ENCODE measurements at places on chromosomes 12 and 14. TPM values are rescaled to one million over a fixed set of nuclear protein-coding genes. Genes with fewer than 3 reads are reported as not detected.

GRCh38 chr14:49159081-49159480, 427.1 kb downstream of the RPS29 start:
- no peak for ATAC-seq

Gene NXPH4
- 6.7 TPM for total RNA-seq

DNA sequence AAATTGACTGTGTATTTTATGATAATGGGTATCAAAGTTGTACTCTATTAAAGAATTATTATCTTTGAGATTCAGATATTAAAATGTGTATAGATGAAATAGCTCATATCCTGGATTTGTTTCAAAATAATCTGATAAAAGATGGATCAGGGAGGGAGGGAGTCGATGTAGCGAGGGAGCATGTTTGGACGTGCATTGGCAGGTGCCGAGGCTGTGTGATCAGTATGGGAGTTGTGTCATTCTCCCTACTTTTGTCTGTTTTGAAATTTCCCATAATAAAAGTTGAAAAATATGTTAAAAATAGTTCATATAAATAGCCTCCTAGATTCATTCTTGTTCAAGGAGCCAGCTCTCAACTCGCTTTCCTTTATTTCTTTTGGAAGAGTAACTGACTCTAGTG, 171.6 kb upstream of the HIF1A start:
- ATAC-seq = no peak

DNA sequence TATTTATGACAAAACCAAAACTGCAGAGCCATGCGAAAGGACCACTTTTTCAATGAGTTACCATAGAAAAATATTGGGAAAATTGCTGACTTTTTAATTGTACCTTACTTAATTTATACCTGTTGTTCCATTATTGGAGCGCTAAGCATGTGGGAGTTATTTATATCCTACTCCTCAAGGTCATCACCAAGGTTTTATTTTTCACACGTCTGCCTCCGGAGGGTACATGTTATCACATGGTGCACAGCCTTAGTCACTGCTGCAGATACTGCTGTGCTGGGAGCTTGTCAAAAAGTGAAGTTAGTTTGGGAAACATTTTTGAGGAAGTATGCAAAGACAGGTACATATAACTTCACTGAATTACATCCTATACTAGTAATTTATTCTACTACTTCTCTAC, 1444.3 kb downstream of the AACS start:
- no peak for ATAC-seq

DNA sequence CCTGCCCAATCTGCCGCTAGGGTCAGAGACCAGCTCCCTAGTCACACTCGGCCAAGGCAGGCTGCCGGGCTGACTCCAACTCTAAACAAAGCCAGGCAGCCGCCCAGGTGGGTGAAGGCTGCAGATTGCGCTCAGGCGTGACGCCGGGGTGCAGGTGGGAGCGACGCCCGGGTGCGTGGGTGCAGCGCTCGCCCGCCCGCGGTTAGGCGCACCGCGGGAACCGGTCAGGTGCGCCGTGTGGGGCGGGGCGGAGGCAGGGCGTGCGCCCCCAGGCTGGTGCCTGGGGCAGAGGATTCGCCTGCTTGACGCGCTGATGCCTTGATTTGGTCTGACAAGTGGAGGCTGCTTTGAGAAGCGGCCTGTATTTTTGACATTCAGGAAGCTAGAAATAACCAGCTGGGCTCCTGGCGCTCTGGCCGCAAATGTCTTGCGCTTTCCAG, 126.7 kb upstream of the HIF1A start:
- peak; percentile 73 for ATAC-seq

Gene STYK1
- 5.7 TPM for total RNA-seq

Gene SLC35F4
- total RNA-seq = not detected

Gene ANO6
- 13.2 TPM for total RNA-seq

GRCh38 chr12:750366-751191, 1.8 kb upstream of the WNK1 start:
- ATAC-seq = no peak

- ATAC-seq = no peak
These were observed 124.2 kb downstream of the SRGAP1 start for GRCh38 chr12:63968673-63969072.

Gene CISTR
- not detected for total RNA-seq

DNA sequence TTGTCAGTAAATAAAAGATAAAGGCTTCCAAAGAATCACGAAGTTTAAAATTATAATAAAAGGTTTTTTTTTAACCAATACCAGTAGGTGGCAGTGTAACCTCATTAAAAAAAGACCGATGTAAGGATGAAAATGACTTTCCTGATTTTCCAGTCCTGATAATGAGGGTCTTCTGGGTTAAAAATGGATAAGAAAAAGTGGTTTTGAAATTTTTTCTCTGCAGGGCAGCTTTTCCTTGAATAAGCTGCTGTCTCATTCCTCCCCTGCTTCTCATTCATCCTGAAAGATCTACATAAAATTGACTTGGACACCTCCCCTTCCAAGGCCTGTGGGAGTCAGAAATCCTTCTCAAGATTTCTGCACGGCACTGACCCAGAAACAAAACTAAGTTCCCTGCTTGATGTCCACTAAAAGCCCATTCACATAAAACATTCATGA, 58.9 kb upstream of the FBXO33 start:
- ATAC-seq = no peak

GRCh38 chr14:55071870-55072640, 20.6 kb downstream of the MAPK1IP1L start:
- ATAC-seq = peak; percentile 88

GRCh38 chr12:88579161-88579517, 1.1 kb downstream of the KITLG start:
- ATAC-seq = no peak

- ATAC-seq = no peak
These were observed 452.6 kb downstream of the GLT1D1 start for GRCh38 chr12:129305851-129306250.

DNA sequence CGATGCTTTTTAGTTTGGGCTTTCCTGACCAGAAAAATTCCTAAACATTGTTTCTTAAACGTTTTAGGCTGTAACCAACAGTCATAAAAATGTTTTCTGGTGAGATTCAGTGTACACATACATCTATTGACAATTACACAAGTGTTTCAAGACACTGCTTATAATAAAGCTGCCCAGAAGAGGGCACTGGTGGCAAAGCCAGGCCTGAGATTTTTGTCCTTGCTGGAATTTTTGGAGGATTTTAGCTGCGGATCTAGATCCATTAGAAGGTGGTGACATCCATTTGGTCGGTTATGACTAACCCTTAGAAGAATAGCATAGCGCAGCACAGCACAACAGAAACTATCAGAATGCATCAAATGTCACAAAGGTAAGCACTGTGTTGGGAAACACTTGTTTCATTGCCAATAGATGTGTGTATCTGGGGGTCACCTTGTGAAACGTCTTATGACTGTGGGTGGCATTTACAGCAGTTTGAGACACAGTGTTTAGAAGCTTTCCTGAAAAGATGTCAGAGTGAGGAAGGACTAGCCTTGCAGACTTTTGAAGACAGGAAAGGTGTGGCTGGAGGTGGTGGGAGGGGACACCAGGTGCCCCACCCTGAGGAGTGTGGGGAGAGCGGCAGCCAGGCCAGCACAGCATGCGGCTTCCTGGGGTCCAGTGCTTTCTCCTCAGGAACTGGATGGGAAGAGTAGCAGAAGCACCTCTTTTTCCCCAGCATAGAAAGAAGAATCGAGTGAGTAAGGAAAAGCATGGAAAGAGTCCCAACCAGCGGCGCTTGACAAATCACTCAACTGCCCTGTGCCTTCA, 54.7 kb upstream of the FKBP4 start:
- no peak for ATAC-seq

DNA sequence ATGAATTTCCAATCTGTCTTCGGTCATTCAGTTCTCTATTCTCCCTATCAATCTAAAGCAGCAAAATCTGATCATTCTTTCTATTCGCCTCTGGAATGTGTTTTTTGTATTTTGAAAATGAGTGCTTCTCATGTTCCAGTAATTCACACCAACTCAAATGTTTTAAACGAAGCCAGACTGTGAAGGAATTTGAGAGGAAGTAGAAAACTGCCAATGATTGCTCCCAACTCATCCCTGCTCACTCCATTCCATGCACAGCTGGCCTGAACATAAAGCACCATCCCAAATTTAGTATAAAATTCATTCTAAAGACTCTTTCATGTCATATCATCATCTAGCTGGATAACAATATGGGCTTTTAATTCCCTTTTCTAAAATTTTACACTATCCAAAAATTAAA, 123.8 kb downstream of the DUSP6 start:
- no peak for ATAC-seq

Gene M6PR
- total RNA-seq = 82.1 TPM
